ENCODE measurements at places on chromosomes 5 and 9.

DNA sequence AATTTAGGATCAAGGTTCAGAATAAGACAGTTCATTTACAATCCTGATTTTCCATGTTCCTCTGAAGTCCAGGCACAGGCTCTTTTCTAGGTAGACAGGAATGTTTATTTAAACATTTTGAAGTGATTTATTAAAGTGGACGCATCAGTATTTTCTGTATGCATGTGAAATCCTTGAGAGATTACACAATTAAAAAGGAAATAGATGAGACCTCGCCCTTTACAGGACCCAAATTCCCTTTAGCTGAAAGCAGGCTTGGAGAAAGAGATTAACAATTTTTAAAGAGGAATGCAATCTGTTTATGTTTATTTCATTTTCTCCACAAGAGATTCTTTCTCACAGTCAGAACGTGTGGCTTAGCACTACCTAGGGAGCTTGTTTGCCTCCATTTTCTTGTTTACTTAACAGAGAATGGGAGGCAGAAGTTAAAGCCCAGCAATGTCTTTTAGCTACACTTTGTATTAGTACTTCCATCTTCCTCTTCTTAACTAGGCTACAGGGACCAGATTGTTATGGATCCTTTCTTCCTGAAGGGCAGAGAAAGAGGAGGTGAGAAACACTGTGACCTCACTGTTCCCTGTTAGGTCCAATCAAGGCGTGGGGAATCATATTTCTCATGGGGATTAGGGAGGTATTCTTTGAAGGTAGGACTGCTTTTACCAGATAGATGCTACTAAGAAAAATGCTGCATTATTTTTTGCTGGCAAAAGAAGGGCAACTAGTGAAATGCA, 416.0 kb downstream of the SH3GL2 start:
- DNase-seq: no peak

GRCh38 chr9:34644766-34645314, 1.6 kb upstream of the GALT start:
- DNase-seq: no peak

DNA sequence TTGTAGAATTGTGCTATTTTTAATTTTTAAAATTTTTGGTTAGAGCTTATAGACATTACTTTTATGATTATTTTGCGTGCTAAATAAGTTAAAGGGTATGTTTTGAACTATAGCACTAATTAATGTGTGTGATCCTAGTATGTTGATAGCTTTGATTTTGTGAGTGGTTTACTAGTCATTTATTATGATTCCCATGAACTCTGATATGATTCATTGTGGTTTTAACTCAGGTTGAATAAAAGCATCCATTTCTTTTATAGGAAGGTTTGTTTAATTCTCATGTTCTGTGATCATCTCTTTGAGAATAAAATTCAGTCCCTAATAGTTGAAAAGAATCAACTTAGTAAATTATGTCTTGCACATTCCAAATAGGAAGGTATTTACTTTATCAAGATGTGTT, 22.5 kb downstream of the C5orf22 start:
- DNase-seq: peak; percentile 21

DNA sequence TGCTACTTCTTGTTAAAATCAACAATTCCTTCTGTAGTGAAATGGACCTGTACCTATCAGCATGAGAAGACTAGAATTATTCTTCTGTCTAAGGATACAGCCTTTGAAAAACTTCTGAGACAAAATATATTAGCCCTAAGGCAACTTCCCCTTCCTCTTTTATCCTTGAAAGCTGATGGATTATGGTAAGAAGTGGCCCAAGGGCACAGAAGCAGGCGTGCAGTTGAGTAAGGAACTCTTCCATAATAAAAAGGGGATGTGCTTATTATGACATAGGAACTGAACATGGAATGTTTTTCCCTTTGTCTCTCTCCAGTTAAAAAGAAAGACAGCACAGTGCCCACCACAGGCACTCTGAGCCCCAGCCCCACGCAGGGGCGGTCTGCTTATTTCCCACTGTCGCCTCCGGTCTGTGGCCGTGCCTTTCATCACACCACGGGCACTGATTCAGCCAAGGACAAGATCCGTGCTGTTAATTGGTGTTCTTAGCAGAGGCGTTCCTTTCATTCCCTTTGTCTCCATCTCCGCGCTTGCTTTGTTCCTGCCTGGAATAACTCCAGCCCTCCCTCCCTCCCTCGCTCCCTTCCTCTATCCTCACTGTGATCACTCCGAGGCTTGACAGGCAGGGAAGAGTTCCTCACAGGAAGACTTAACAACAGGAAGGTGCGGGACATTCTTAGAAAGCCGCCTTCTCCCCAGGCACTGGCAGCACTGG, 135.9 kb upstream of the OTULINL start:
- DNase-seq: peak; percentile 74

DNA sequence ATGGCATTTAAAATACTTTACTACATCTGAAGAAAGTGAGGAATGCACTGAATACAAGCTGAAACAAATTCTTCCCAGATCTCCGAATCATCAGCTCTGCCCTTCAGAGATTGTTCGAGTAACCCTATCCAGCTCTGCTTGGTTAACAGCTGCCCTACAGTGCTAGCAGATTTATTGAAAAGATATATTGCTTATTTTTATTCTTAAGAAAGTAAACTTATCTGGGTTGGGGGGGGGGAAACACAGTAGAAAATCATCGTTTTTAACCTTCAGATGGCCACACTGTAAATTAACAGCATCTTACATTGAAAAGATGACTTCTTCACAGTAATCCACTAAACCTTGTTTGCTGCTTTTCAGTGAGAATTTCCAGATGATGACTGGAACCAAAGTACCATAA, 210.8 kb downstream of the NFIB start:
- peak; percentile 22 for DNase-seq

DNA sequence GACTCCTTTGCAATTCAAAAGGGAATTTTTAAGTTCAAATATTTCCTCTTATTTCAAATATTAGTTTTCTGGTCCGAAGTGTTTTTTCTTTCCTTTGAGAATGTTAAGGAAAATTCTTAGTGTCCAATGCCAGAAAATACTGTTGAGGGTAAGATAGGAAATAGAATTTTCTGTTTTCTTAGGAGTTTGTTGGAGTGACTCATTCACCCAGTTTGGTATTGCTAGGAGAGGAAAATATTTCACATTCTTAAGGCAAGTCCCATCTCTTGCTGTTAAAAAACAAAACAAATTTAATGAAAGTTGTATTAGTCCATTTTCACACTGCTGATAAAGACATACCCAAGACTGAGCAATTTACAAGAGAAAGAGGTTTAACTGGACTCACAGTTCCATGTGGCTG, 349.2 kb upstream of the ADAMTSL1 start:
- DNase-seq: peak; percentile 29

DNA sequence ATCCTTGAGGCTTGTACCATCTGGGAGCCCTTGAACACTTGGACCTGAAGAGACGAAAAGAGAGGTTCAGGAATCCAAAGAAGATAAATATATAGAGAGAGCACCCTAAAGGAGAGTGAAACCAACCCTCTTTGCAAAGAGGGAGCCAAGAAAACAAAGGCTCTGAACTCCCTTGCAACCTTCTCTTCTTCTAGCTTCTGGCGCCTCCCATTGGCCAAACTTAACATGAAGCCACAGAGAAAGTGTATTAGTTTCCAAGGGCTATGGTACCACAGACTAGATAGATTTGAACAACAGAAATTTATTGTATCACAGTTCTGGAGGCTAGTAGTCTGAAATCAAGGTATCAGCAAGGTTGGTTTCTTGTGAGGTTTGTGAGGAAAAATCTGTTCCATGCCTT, 175.1 kb downstream of the HCN1 start:
- peak; percentile 0 for DNase-seq

GRCh38 chr9:2837915-2838314, 6.0 kb downstream of the PUM3 start:
- DNase-seq: no peak

- DNase-seq: peak; percentile 63
Observed at GRCh38 chr5:82707741-82708140, 369.5 kb downstream of the TMEM167A start.

- no peak for DNase-seq
Observed at GRCh38 chr5:156396830-156397081, 69.8 kb downstream of the SGCD start.

DNA sequence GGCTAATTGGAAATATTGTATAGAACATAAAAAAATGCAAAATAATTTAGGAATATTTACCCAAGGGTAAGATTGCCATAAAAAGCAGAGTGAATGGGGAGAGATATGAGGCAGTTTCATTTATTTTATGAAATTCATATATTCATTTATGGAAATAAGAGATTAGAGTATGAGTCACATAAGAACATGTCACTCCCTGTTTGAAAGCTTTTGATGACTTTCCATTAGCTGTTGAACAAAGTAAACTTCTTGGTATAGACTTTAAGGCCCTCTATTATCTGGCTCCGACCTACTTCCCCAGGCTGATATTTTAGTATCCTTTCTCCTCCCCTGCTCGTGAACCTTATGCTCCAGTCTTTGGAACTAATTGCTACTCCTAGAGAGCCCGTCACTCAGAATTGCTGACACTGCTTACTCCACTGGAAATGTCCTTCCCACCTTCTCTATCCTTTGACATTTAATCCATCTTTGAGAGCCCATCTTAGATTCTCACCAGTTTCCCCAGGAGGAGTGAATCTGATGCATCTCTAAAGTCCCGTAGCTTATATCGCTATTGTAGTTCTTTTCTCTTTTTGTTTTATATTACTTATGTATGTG, 8.9 kb upstream of the ACTBL2 start:
- DNase-seq: no peak

- DNase-seq: peak; percentile 34
Observed at GRCh38 chr5:125065741-125066140, 319.3 kb upstream of the ZNF608 start.

- DNase-seq: no peak
Observed at GRCh38 chr9:134957945-134958227, 40.2 kb upstream of the FCN1 start.

DNA sequence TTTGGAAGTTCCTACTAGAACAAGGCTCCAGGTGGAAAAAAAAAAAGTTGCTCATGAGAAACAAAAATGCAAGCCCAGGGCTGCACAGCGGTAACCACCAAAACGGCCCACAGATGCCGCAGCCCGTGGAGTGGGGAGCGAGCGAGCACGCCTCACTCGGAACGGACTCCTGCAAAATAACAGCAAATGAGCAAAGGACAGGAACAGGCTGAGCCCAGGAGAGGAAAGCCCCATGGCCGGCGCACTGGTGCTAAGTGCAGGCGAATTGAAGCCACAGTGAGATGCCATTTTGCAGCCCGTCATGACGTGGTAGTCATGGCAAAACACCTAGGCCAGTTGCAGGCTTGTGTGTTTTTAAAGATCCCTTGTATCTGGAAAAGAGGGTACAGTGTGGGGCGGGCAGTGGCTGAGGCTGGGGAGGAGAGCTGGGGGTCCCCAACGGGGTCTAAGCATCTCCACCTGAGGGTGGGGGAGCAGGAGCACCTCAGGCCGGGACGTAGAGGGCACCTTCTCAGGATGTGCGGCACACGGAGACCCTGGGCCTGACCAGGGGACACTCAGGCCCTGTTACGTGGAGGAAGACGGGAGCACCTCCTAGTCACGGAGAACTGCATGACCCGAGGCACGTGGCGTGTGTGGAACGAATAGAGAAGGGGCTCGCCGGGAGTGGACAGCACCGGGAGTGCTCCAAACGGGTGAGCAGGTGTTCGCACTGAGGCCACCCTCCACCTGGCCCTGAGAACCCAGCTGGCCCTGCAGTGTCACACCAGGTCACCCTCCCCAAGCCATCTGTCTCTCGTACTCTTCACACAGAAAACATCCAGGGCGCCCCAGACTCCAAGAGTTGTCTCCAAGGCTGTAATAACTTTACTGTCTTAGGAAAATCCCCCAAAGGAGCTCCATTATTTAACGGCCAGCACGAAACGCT, 10.7 kb downstream of the GRM6 start:
- no peak for DNase-seq

DNA sequence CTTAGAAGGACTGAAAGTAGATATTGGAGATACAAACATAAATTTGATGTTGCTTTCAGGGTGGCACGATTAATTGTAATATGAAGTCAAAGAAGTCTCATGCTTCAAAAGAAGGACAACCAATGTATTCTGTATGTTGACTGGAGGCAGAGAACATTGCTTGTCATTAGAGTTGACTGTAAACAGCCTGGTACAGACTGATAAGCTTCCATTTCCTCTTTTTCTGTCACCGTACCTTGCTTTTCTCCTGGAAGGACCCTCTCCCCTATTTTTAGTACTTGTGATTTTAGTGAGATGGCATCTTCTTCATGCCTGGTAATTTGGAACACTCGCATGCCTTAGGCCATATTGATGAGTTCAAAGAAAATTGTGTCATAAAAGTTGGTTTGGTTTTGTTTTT, 809.4 kb downstream of the PRELID2 start:
- no peak for DNase-seq

DNA sequence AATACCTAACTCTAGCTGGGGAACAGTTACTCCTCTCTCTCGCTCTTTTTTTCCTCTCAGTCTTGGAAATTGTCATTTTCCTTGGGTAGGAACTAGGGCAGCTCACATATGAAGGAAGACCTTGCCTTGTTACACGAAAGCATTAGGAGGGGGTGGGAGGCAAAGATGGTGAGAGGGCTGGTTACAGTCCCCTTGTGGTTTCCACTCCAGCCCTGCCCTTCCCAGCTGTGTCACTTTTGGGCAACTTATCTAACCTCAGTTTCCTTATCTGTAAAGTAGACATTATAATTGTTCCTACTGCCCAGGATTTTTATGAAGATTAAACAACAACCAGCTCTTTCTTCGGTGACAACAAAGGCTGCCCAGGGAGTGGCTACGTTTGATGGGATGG, 196.2 kb upstream of the CLINT1 start:
- no peak for DNase-seq

DNA sequence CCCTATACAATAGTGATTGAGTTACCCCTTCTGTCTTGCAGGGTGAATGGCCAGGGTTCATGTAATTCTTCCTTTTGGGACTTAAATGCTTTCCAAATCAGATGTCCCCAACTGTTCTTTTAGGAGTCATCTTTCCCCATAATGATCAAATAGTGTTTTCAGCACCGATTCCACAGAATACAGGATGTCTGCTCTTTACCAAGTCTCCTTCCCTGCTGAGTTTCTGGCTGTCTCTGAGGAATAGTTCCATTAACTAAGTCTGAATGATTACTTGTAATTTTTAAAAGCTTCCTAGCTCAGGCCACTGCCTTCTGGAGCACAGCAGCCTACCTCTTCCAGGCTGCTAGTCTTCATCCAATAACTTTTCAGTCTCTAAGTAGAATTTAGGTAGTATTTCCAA, 630.7 kb upstream of the ZNF608 start:
- DNase-seq: no peak

- DNase-seq: no peak
Observed at GRCh38 chr9:89470224-89470839, 27.6 kb downstream of the SEMA4D start.

DNA sequence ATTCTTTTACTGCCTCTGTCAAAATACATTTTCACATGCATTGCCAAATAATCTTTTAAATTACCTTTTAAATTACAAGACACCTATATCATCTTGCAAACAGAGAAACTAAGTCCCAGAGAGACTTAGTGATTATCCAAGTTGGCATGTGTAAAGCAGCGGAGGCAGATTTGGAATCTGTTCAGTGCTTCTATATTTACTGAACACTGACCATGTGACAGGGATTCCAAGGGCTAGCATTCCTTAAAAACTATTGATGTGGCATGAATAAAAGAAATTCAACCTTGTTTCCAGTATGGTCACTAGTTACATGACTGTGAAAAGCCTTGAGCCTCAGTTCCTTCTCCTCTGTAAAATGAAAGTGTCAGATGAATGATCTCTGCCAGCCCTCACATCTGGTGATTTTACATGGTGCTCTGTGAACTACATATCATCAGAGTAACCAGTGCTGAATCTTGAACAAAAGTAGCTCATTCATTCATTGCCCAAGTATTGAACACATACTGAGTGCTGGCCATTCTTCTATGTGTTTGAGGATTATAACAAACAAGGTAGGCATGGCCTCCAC, 71.9 kb upstream of the PPP1R2B start:
- no peak for DNase-seq

Data from astrocyte (in vitro differentiated cells and primary cell).